HFFc6 (cell line): ENCODE measurements at places on chromosomes 11 and 22.

- no peak for DNase-seq
Measured at GRCh38 chr11:9550191-9550628, 23.3 kb upstream of the WEE1 start.

DNA sequence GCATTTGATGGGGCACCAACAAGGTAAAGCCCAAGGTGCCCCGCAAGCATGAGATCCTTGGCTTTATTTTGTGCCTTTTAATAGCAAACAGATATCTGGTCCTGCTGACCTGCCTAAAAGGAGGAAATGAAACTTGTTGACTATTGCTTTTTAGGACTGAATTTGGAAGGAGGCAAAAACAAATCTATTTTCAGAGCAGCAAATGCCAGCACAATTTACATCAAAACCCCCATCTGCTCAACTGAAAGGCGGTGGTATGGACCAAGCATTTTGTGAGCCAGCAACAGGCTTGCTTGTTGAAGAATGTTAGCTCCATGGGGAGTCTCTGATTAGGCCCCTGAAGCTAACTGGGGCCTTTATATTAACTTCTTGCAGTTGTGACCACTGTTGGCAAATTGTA, 192.6 kb upstream of the E2F8 start:
- DNase-seq: no peak

GRCh38 chr11:130964058-130964792, 47.9 kb upstream of the SNX19 start:
- no peak for DNase-seq

DNA sequence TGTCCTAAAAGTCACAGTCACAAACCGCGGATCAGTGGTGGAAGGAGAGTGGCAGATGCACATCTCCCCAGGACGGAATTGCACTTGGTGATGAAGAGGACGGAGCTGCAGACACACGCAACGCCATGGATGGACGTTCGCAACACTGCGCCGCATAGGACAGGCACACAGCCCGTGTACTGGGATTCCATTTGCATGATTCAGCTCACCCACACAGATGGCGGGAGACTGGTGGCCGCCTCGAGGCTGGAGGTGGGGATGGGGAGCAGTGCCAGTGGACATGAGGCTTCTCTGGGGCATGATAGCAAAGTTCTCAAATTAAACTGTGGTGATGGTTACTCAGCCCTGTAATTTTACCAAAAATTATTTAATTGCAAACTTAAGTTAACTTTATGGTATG, 37.4 kb downstream of the DUSP8 start:
- no peak for DNase-seq

- DNase-seq: no peak
Measured at GRCh38 chr22:25048659-25049647, 96.4 kb downstream of the KIAA1671 start.

DNA sequence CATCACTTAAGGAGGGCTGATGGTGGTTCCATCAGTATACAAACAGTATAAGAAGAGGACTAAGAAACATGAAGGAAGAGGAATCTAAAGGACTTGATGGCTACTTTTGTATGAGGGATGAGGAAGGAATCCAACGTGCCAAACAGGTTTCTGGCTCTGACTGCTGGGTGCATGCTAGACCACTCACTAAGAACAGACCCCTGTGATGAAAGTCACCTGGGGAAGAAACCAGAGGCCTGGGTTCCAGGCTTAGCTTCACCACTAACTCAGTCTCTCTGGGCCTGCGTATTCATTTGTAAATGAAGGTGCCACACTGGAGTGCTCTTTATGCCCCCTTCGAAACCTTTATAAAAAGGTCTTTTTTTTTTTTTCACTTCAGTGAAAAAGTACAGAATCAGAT, 55.1 kb downstream of the AAMDC start:
- no peak for DNase-seq

DNA sequence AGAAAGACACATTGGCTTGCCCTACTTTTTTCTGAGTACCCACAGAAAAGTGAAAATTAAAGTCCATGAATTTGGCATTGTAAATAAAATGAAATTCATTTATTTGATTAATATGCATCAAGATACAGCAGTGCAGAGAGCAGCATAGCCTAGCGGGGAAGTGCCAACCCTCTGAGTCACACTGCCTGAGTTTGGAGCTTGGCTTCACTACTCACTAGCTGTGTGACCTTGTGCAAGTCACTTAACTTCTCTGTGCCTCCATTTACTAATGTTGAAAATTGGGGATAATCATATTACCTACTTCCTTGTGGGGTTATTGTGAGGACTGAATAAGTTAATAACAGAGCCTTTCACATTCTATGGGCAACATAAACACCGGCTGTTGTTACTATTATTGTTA, 111.5 kb upstream of the CSNK2A3 start:
- DNase-seq: peak; percentile 13

GRCh38 chr22:21754523-21754922, 18.9 kb upstream of the YPEL1 start:
- no peak for DNase-seq

DNA sequence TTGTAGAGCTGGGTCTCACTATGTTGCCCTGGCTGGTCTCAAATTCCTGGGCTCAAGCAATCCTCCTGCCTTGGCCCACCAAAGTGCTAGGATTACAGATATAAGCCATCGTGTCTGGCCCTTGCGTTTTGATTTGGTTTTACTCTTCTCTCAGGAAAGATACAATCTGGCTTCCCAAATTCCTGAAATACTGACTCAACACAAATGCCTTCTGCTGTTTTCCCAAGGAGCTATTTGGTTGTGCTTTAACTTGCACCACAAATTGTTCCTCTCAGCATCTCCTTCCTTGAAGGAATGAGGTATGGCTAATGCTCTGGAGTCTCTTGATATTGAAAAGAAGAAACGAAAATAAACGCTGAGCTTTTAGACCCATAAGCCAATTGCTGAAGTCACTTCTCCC, 110.0 kb upstream of the PAX6 start:
- DNase-seq: peak; percentile 61

DNA sequence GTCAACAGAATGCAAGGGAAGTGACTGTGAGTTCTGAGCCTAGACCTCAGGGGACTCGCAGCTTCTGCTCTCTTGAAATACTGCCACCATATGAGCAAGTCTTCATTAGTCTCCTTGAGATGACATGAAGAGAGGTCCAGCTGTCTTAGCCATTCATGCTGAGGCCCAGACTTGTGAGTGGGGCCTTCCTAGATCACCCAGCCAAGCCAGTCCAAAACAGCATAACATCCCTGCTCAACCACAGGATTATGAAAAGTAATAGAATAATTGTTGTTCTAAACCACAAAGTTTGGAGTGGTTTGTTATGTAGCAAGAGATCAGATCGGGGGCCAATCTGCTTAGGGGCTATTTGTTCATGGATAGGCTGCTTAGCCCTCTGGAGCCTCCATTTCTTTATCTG, 54.9 kb upstream of the HTATIP2 start:
- DNase-seq: no peak

DNA sequence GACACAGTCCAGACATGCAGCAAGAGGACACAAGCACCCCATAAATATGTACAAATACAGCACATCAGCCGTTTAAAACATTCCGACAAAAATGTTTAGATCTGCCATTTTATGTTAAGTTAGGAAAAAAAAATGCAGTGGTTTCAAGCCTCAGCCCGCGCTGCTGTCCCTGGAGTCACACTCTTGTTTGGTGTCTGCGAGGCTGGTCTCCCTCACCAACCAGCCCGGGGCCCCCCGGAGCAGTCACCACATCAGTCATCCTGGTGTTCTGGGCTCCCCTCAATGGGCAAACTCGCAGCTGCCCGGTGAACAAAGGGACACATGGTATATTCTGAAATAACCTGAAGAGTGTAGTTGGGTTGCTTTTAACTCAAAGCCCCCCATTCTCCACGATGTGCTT, 1022.2 kb downstream of the BRD1 start:
- no peak for DNase-seq

- DNase-seq: no peak
Measured at GRCh38 chr22:33605221-33605620, 315.1 kb downstream of the LARGE1 start.

GRCh38 chr11:81840380-81840779, 893.3 kb downstream of the FAM181B start:
- no peak for DNase-seq

GRCh38 chr11:72375241-72375960, 58.9 kb downstream of the CLPB start:
- no peak for DNase-seq

DNA sequence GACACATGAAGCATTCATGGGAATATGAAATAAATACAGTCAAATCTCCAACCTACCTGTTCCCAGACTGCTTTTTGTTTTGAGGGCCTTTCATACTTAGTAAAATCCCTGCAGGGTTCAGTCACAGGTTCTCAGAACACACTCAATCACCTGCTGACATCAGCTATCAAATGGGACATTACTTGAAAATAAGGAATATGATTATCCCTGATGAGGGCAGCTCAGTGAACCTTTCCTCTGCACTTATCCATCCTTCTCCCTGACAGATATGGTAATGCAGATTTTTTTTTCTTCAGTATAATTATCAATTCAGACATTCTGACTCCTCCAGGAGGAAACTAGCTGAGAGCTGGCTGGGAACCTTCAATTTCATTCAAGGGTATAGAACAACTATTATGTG, 1127.4 kb upstream of the CCDC90B start:
- no peak for DNase-seq
